Lung (tissue), 17 donors: ENCODE measurements at places on chromosomes 6 and 20.

GRCh38 chr20:44542890-44543289, 21.0 kb upstream of the SERINC3 start:
- no peak for DNase-seq
- H3K4me1 ChIP-seq = peaks cover 27% of the 10 kb centered on the region
- H3K27ac ChIP-seq = no peak overlapping the region
- no peaks in the 10 kb centered on the region for H3K36me3 ChIP-seq
- no peaks in the 10 kb centered on the region for H3K27me3 ChIP-seq

- H3K27ac ChIP-seq = no peak overlapping the region
- H3K4me3 ChIP-seq = no peak overlapping the region
- DNase-seq = no peak
- H3K4me1 ChIP-seq = peaks cover 30% of the 10 kb centered on the region
Observed at GRCh38 chr20:58130581-58130980, 97.9 kb downstream of the ANKRD60 start.

DNA sequence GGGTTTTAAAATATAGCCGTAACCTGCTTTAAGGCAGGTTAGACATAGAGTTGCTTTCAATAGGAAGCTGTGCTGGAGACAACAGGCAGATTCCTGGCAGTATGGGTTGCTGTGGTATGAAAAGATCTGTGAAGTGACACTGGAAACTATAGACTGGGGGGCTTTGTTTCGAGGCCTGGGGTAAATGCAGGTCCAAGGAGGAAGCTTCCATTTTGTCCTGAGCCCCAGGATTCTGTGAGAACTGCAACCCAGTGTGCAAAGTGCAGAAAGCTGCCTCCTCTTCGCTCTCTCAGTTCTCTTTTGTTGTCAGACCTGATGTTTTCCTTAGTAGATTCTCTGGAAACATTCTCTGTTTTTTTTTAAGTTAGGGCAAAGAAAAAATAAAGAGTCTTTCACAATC, 86.9 kb downstream of the LYRM4 start:
- H3K36me3 ChIP-seq = no peaks in the 10 kb centered on the region
- no peak for DNase-seq
- H3K4me1 ChIP-seq = peaks cover 21% of the 10 kb centered on the region
- H3K27ac ChIP-seq = no peak overlapping the region

DNA sequence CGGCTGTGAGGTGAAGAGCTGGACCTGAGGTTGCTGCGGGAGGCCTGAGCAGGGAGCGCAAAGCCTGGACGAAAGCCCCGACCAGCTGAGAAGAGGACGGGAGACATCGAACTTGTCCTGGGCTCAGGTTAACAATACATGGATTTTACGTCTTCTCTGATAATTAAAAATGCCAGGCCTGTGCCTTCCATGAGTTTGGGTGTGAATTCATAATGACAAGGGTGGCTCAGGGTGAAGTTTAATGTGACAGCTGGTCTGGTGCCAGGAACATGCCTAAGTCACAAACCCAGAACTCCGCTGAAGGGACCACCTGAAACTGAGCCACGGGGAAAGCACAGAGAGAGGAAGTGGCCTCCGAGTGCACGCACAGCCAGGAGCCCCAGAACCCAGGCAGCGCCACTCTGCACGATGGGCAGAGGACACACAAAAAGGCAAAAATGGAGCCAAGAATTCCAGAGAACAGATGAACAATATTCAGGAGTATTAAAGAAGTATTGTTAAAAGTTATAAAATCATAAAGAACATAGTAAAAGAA, 150.1 kb upstream of the RPS6KA2 start:
- H3K4me1 ChIP-seq = no peaks in the 10 kb centered on the region
- H3K27ac ChIP-seq = no peak overlapping the region
- H3K4me3 ChIP-seq = no peak overlapping the region
- no peaks in the 10 kb centered on the region for H3K36me3 ChIP-seq

- peaks cover 3% of the 10 kb centered on the region for H3K36me3 ChIP-seq
- no peak for DNase-seq
- no peaks in the 10 kb centered on the region for H3K4me1 ChIP-seq
- H3K4me3 ChIP-seq = no peak overlapping the region
- H3K27ac ChIP-seq = no peak overlapping the region
Observed at GRCh38 chr6:12137480-12137879, 125.4 kb downstream of the HIVEP1 start.

DNA sequence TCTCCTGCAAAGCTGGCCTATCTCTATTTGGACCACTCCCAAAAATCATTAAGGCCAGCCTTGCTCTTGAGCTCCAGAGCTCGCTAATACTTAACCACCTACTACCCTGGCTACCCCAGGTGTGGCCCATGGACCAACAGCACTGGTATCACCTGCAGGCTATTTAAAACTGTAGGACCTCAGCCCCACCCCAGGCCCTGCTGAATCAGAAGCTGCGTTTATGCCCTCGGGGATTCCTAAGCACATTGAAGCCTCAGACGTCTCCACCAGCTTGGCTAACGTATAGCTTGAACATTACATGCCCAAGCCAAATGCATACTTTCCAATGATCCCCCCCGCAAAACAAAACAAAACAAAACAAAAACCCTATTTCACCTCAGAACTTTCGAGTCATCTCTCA, 19.7 kb upstream of the SPAG4 start:
- H3K27me3 ChIP-seq = peaks cover 5% of the 10 kb centered on the region
- DNase-seq = no peak
- no peaks in the 10 kb centered on the region for H3K36me3 ChIP-seq
- H3K4me1 ChIP-seq = no peaks in the 10 kb centered on the region
- H3K27ac ChIP-seq = no peak overlapping the region

DNA sequence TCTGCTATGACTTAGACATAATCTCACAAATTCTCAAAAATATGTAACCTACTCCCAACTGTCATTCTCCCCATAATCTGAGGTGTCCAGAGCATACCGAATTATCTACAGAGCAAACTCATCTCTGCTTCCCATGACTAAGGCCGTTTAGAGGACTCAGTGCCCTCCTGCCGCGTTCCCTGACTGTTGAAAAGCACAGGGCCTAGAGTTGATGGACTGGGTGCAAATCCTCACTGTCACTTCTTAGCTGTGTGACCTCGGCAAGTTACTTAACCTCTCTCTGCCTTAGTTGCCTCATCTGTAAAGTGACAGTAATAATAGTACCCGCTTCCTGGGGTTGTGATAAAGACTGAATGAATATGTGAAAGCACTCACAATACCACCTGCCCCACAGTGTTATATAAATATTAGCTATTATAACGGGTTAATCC, 4.7 kb upstream of the TUBB2A start:
- DNase-seq = no peak
- no peaks in the 10 kb centered on the region for H3K36me3 ChIP-seq
- H3K27me3 ChIP-seq = no peaks in the 10 kb centered on the region

DNA sequence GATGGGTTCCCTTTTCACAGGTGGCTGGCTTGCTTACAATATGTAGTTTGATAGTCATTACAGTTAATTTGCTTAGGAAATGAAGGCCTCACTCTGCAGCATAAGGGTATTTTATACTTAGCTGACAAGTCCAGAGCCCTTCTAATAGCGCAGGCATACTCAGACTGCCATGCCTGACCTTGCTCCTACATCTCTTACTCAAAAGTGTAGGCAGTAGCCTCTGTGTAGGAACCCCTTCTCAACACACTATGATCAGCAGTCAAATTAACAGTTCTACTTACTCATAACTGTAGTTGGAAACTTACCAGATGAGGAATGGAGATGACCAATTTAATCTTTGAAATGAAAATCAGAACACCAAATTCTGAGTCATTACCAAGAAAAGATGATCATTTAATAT, 373.5 kb downstream of the TBC1D32 start:
- no peaks in the 10 kb centered on the region for H3K4me1 ChIP-seq
- no peak for DNase-seq
- H3K36me3 ChIP-seq = no peaks in the 10 kb centered on the region
- H3K27ac ChIP-seq = no peak overlapping the region
- H3K27me3 ChIP-seq = no peaks in the 10 kb centered on the region

- peaks cover 49% of the 10 kb centered on the region for H3K27me3 ChIP-seq
- no peak overlapping the region for H3K4me3 ChIP-seq
- H3K4me1 ChIP-seq = peaks cover 22% of the 10 kb centered on the region
- no peak for DNase-seq
- no peaks in the 10 kb centered on the region for H3K36me3 ChIP-seq
Observed at GRCh38 chr20:56624786-56625681, 4.1 kb upstream of the TFAP2C start.

GRCh38 chr6:121810158-121811032, 374.9 kb downstream of the GJA1 start:
- no peak overlapping the region for H3K27ac ChIP-seq
- no peaks in the 10 kb centered on the region for H3K27me3 ChIP-seq
- DNase-seq = no peak
- no peaks in the 10 kb centered on the region for H3K4me1 ChIP-seq

DNA sequence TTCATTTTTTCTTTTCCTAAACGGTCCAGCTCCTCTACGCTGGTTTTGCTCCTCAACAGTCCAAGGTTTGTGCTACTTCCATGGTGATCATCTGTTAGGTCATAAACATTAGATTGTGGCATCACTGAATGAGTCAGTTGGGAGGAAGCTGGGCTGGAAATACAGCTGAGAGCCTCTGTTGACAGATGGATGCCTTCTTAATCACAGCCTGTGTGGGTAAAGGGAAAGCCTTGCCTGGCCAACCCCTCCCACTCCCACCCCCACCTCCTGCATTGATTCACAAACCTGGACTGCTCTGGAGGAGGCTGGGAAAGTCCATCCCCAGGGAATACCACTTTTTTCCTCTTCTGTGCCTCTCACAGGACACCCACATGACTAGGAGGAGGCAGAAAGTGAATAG, 180.6 kb upstream of the CCN2 start:
- peaks cover 6% of the 10 kb centered on the region for H3K4me1 ChIP-seq
- H3K4me3 ChIP-seq = no peak overlapping the region
- H3K27ac ChIP-seq = no peak overlapping the region
- no peaks in the 10 kb centered on the region for H3K36me3 ChIP-seq
- no peaks in the 10 kb centered on the region for H3K27me3 ChIP-seq

GRCh38 chr6:76814496-76815458, 648.5 kb downstream of the HTR1B start:
- no peaks in the 10 kb centered on the region for H3K4me1 ChIP-seq
- no peak overlapping the region for H3K4me3 ChIP-seq
- no peaks in the 10 kb centered on the region for H3K36me3 ChIP-seq
- no peaks in the 10 kb centered on the region for H3K27me3 ChIP-seq
- peak; percentile 22 for DNase-seq
- H3K27ac ChIP-seq = no peak overlapping the region
